ENCODE measurements at places on chromosomes 7 and 10. TPM values are rescaled to one million over a fixed set of nuclear protein-coding genes. Genes with fewer than 3 reads are reported as not detected.

Gene PCDH15
- total RNA-seq: 0.60 TPM

Gene FHIP2A
- 34.1 TPM for total RNA-seq

Gene C10orf62
- 0.46 TPM for total RNA-seq

Gene LRRD1
- 0.19 TPM for total RNA-seq

Gene SYT15
- 6.8 TPM for total RNA-seq

Gene UCMA
- total RNA-seq: not detected

Gene ACHE
- total RNA-seq: 2.8 TPM

Gene LDB3
- total RNA-seq: 27.9 TPM

Gene ATXN7L1
- total RNA-seq: 9.5 TPM

Gene SPDYE2B
- total RNA-seq: not detected

Gene CALML3
- total RNA-seq: not detected

Gene BHLHA15
- 0.71 TPM for total RNA-seq

Gene CC2D2B
- total RNA-seq: 5.8 TPM

Gene SSC4D
- total RNA-seq: 0.38 TPM

Gene CCDC146
- total RNA-seq: 12.9 TPM

Gene AGAP3
- total RNA-seq: 63.6 TPM

Gene CDC14C
- not detected for total RNA-seq

Gene FBXO24
- total RNA-seq: 0.51 TPM

Gene UTF1
- total RNA-seq: not detected

Gene CRYGN
- total RNA-seq: 0.42 TPM

Gene PDK4
- 433 TPM for total RNA-seq

Gene PNLIPRP3
- total RNA-seq: not detected

Gene PRSS37
- not detected for total RNA-seq

Gene FOXI2
- 0.14 TPM for total RNA-seq

Gene COL26A1
- total RNA-seq: not detected

Gene KIAA1549
- 1.4 TPM for total RNA-seq

Gene FRMD4A
- total RNA-seq: 41.6 TPM

Gene POU6F2
- 0.69 TPM for total RNA-seq

Gene ELOVL3
- total RNA-seq: 0.29 TPM

Gene POLL
- total RNA-seq: 13.9 TPM
